Activated naive CD4-positive, alpha-beta T cell treated with Interleukin-2 at 50 U/mL for 16 hours (primary cell): ENCODE measurements at places on chromosomes 11 and 22.

DNA sequence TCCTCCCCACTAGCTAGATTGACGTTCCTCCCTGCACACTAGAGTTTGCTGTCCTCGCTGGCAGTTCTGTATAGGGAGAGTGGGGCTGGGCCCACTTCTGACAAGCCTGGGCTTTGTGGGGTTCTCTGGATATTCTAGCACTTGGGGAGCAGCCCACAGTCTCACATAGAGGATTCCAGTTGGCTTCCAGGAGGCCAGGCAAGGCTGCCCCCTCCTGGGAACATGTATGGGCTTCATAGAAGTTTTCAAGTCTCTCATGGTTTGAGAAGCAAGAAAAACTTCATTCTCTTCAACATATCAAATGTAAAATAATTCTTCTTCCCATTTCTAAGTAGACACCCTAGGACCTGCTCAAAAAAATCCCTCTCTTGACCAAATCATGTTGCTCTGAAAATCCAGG lies 87.5 kb downstream of the NAV2 start:
- no peak for DNase-seq

- no peak for DNase-seq
Observed at GRCh38 chr11:95254716-95255115, 23.7 kb upstream of the SESN3 start.

DNA sequence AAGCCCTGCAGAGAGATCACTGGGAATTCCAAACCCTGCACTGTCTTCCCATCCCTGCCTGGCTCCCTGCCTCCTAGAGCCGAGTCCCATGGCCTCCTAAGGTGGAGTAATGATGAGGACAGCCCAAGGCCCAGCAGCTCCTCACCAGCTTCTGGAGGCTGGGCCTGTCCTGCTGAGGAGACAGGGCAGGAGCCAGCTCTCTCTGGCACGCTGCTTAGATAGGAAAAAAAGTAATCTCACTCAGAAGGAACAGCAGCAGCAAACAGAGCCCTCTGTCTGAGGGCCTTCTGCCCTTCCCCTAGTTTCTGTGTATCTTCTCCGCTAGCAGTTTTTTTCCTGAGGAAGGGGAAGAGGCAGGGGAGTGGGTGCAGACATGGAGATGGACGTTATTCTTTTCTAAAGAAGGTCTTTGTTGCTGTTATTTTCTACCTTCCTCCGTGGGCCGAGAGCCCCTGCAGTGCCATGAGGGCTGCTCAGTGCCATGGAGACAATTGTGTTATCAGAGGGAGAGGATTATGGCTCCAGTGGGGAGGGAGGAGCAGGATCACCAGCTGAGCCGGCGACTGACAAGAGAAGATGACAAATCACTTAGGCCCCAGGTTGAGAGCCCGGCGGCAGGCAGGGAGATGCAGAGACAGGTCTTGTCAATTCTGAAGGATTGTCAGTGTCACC lies 315.3 kb downstream of the BUD13 start:
- DNase-seq: no peak

GRCh38 chr22:32325416-32325801 lies 32.3 kb upstream of the RFPL3 start:
- DNase-seq: no peak
